Stimulated activated CD8-positive, alpha-beta memory T cell treated with anti-CD3 and anti-CD28 coated beads, Interleukin-2, amount 100 ng/mL, for 1 hour (primary cell): ENCODE measurements at places on chromosomes 1 and 21.

DNA sequence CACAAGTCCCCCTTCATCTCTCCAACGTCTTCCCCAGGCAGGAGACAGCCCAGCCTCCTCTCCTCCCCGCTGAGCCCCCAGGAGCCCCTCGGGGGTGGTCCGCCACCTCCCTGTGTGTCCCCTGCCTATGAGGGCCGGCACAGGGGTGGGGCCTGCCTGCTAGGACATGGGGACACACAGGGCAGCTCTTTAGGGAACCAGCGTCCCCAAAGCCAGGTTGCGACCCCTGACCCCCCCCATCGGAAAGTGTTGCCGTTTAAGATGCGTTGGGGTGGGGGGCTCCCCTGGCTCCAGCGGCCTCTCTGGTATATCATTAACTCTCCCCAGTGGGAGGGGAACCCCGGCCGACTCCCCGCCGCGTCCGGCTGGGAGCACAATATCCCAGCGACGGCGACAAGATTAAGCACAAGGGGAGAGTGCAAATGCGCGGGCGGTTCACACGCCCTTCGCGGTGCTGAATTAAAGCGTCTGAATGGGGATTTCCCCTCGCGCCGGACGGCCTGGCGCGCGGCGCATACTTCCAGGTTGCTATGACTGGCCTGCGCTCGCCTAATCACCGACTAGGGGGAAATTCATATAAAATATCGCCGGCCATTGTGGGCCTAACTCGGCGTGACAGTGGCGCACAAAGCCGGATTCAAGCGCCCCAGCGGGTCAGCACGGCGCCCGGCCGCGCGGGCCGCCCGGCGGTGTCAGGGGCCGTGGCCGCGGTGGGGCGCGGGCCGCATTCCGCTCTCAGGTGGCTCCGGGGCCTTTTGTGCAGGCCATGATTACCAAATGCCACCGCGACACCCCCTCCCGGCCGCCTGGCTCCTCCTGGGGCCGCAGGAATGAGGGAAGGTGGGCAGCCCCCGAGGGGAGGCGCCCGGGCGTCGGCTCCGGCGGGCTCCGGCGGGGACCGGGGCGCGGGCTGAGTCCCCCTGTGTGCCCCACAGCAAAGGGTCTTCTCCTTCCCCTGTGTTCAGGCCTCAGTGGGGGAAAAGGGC is 30.9 kb downstream of the WNT3A start:
- DNase-seq: no peak

DNA sequence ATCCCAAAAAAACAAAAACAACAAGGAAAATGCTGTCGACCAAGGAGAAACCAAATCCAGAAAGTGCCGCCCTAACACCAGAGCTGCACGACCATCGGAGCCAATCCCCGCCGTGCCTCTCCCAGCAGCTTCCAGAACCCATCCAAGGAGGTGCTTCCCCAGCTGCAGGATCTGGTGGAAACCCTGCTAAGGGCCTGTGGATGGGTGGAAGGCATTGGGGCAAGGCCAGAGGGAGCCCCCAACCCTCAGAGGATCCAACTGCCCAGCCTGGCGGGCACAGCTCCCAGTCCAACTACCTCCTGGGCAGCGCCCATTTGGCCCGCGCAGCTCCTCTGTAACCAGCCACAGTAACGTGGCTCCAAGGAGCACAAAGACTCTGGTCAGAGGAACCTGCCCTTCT is 81.6 kb downstream of the NPHP4 start:
- DNase-seq: no peak

- DNase-seq: no peak
Measured at GRCh38 chr1:86155807-86156565, 586 bp downstream of the COL24A1 start.

DNA sequence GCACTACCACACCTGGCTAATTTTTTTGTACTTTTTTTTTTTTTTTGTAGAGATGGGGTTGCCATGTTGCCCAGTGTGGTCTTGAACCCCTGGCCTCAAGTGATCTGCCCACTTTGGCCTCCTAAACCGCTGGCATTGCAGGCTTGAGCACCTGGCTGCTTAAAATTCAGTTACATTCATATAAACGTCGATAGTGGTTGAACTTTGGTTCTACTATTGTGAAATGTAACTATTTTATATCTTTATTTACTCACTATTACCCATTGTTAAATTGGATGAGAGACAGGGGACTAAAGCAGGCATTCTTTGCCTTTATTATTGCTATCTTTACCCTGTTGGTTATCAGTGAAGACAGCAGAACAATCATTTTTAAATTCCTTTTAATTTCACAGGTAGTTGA is 6.2 kb downstream of the SNX27 start:
- no peak for DNase-seq

- DNase-seq: no peak
Measured at GRCh38 chr1:180962178-180962577, 49.5 kb downstream of the KIAA1614 start.

DNA sequence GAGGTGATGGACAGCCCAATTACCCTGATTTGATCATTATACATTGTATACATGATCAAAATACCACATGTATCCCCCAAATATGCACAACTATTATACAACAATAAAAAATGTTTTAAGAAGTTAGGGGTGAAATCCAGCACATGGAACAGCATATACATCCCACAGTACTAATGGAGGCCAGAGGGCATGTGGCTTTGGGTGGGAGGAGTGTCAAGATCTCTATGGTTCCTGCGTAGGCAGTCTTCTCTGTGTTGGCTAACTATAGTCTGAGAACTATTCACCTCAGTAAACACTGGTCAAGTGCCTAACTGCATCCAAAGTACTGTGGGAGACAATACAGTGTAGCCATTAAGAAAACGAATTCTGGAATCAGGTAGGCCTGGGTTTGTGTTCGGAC is 74.1 kb downstream of the GADD45A start:
- DNase-seq: no peak

DNA sequence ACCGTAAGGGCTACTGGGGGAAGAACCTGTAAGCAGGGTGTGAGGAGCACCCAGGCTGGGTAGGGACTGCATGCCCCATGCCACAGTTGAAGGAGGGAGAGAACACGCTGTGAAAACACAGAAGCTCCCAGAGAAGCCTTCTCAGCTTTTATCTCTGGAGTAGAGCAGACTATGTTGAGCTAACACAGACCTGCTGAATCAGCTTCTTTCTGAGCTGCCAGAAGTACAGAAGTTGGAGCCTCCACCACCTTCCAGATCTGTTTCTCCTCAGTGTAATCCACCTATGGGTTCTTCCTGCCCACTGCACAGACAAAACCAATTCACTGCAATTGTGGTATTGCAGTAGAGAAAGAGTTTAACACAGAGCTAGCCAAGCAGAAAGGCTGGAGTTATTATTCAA is 5.4 kb downstream of the YBEY start:
- DNase-seq: no peak
